Fibroblast of skin of left quadriceps (primary cell): ENCODE measurements at places on chromosomes 4 and X.

GRCh38 chrX:154357205-154357604, 17.2 kb downstream of the FLNA start:
- DNase-seq, result no peak

DNA sequence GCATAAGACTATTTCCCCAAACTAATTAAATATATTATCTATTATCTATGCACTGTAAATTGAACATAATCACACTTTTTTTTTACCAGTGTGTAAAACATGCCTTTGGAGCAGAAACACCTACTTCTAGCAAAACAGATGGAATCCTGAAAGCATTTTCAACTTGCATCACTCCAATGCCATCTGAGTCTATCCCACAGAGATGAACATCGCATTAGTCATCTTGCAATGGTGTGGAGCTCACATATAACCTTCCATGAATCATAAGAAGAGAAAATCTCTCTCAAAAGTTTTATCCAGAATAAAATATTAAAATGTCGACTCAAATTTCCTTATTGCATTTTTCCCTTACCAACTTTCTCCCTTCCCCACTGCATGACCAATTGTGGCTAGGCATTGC, 406.7 kb upstream of the ACTRT1 start:
- DNase-seq, result peak; percentile 65

DNA sequence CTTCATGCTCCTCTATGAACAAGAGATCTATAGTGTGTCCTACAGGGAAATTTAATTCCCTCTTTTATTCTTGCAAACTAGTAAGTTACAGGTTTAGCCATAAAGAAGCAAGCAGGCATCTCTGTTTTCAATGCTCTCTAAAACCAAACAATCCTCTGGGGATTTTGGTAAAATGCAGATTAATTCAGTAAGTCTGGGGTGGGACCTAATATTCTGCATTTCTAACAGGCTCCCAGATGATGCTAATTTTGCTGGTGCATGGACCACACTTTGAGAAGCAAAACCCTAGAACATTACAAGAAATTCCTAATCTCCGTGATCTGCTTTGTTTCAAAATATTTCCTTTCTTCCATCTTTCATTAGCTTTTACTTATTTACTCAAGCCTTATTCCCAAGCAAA, 344.9 kb downstream of the PACRGL start:
- no peak for DNase-seq

DNA sequence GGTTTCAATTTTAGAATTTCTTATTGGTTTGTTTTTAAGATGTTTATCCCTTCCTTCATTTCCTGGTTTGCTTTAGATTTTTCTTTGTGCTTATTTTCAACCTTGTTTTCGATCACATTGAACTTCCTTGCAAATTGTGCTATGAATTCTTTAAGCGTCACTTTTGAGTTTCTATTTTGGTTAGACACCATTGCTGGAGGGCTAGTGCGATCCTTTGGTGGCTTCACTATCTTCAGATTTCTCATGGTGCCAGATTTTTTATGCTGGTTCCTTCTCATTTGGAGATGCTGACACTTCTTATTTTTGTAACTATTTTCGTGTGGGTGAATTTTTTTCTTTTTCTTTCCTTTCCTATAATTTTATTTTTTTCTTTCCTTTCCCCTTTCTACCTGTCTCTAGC, 227.2 kb upstream of the HDX start:
- DNase-seq, result no peak

- DNase-seq, result no peak
Observed at GRCh38 chr4:7361280-7361895, 73.3 kb downstream of the PSAPL1 start.

DNA sequence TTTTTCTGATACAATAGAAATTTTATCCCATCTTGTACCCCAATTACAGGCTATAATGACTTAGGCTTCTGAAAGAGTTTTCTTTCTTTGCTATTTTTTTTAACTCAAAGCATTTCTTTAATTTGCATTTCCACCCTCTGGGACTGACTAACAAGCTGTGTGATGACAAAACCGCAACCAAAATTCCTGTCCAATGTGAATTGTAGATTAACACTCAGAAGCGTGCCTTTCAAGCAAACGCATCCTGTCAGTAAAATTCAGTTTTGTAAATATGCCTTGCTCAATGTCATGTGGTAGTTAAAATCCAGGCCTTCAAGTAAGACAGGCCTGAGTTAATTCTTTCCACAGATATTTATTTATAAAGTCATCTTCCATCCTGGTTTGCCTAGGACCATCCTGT, 50.3 kb downstream of the STK32B start:
- DNase-seq, result peak; percentile 55

- DNase-seq, result no peak
Observed at GRCh38 chrX:20461576-20461975, 194.9 kb upstream of the RPS6KA3 start.

DNA sequence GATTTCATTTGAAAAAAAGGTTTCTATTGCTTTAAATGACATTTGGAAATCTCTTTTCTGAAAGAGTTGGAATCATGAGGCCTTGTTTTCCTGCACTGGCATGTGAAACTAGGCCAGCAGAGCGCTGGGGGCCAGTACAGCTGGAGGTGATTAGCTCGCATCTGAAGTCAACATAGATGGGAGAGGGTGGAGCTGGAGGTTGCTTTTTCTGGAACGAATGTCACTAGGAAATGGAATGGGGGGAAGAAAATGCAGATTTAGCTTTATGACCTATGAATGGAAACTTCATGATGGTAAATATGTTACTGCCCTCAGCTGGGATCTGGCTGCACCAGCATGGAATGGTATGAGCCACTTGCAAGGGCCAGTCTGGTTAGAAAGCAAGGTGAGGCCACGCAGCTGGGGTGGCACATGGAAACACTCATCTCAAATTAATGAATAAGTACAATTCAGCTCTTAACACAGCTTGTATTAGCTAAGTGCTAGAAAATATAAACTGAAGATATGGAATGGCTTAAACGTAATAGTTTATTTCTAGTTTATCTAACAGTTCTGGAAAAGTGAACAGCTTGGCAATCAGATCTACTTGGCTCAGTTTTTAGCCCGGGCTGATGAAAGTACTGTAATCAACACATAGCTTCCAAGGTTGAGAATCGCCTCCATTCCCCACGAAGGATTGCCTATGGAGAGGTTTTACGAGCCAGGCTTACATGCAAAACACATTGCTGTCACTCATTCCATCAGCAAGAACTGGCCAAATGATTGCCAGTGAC, 32.5 kb downstream of the SLC10A6 start:
- DNase-seq, result peak; percentile 72

DNA sequence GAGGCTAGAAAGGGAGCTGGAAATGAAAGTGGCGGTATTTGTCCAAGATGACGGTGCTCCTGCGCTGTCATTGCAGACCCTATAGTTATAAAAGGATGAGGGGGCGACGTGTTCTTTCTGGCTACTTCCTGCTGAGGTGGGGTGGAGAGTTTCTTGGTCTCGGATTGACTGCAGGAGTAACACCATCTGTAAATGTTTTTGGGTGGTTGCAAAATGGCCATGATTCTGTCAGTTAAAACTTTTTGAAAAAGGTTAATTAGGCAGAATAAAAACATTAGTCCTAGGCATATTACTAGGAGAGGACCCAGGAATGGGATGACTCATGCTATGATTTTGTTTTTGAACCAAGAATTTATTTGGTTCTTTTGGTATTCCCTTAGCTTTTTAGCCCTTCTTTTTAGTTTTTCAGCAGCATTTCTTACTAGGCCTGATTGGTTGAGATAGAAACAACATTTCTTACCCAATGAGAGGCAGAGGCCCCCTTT, 53.1 kb downstream of the USP11 start:
- no peak for DNase-seq

DNA sequence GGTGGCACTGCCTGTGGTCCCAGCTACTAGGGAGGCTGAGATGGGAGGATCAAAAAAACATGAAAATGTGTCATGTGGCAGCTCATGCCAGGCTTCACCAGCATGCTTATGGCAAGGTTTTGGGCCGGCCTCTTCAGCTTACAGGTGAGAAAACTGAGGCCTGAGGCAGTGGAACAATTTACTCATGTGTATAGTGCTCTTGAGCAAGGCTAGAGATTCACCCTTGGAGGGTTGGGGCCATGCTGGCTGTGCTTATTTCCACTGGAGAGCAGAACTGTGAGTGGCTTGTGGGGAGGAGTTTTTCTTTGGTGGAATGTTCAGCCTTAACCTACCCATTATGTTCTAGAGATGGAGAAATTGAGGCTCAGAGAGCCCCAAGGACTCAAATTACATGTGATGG, 31.8 kb downstream of the NSD2 start:
- no peak for DNase-seq

GRCh38 chr4:16116019-16116418, 32.2 kb upstream of the PROM1 start:
- DNase-seq, result no peak

DNA sequence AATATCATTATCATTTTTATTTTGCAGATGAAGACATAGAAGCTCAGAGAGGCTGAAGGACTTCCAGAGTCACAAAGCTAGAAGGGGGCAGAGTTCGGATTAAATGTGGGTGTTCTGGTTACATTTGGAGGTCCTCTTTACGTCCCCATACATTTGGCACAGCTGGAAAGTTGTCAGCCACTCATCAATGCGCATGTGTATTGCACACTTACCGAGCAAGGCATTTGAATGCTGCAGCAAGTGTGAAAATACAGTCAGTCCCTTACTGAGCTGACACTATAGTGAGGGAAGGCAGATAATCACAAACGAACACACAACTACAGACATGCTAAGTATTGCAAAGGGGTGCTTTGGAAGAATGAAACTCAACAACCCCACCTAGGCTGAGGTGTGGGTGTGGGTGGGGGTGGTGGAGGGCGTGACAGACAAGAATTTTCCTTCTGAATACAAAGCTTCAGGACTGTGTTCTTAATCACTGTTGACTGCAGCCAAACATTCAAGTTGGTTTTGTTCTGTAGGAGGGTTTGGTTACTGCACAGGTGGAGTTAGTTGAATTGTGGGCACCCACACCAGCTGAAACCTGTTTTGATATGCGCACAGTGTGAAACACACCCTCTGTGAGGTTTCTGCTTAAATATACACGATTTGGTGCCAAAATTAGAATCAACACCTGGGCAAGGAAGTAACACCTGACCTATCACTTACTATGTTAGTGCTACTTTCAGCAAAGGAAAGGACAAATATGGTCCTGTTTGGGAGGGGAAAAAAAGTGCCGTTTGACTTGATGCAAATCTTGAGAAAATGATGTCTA, 72.4 kb downstream of the COQ2 start:
- DNase-seq, result no peak

GRCh38 chrX:37726346-37726745, 40.8 kb downstream of the XK start:
- DNase-seq, result no peak

- DNase-seq, result no peak
Observed at GRCh38 chr4:37762991-37763368, 63.5 kb upstream of the PGM2 start.

DNA sequence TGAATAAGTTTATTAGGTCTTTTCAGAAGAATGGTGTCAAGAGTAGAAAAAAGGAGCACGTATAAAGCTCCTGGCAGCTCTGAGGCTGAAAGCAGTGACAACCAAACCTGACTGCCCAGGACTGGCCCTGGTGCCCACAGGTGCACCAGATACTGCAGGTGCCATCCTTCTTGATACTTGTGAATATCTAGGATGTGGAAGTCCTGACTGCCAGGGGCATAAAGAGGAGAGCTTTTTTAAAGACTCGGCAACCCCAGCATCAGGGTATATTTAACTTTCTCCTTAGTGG, 60.7 kb downstream of the TMEM150C start:
- DNase-seq, result no peak

DNA sequence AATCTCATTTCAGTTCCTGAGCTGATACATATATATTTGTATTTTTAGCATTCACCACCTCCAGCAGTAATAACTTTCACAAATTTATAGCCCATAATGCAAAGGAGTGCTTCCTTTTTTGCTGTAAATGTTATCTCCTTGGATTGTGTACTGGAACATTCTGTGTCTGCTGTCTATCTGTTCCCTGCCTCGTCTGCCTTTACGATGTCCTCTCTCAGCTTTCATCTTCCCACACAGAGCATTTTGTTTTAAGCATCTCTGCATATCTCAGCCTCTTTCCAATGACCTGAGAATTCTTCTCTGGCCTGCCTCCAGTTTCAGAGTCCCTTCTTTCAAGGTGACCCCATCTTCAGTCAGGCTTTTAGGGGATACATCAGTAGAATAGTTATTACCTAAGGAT, 43.1 kb downstream of the GYG2 start:
- DNase-seq, result no peak

GRCh38 chr4:14049946-14050345, 422.4 kb upstream of the BOD1L1 start:
- DNase-seq, result no peak

- DNase-seq, result peak; percentile 62
Observed at GRCh38 chr4:126888968-126889367, 743.8 kb upstream of the INTU start.

DNA sequence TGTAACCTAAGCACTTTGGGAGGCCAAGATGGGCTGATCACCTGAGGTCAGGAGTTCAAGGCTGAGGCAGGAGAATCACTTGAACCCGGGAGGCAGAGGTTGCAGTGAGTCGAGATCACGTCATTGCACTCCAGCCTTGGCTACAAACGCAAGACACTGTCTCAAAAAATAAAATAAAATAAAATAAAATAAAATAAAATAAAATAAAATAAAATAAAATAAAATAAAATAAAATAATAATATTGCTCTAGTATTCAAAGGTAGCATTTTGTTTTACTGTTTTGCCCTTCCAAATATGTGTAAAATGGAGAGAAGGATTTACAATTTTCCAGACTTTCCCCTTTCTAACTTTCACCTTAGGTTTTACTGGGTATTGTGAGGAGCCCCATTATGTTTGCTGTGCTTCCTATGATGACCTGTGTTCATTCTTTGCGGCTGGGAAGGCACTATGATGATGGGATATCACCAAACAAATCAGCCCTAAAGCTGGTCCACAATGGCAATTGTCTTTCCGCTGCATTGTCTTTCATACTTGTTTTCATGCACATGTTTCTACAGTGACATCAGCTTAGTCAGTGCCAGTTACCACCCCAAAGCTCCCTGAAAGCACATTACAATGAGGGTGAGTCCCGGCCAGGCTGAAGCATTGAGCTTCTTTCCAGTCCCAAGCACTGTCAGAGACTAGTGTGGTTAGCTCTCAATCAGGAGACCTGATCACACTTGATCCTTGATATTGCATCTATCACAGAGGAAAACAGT, 50.8 kb downstream of the DTHD1 start:
- DNase-seq, result no peak

- DNase-seq, result no peak
Observed at GRCh38 chr4:24914460-24914859, 1.6 kb upstream of the CCDC149 start.

- DNase-seq, result no peak
Observed at GRCh38 chrX:11458170-11458569, 165.0 kb downstream of the AMELX start.

- DNase-seq, result peak; percentile 36
Observed at GRCh38 chr4:161767116-161767515, 396.7 kb downstream of the FSTL5 start.
